A549 treated with RU486 at 1 μM for 4 hours (cell line): ENCODE measurements at places on chromosomes 11 and 22. TPM values are rescaled to one million over a fixed set of nuclear protein-coding genes. Genes with fewer than 3 reads are reported as not detected.

YPEL4 gene
- total RNA-seq = 0.32 to 0.39 TPM (median 0.34 TPM) in 5 replicates

CLMP gene
- total RNA-seq = 25.7 to 29.6 TPM (median 27.6 TPM) in 5 replicates

SOX10 gene
- total RNA-seq = not detected in 5 replicates

GRM5 gene
- not detected in 5 replicates for total RNA-seq

GGTLC3 gene
- not detected in 5 replicates for total RNA-seq

PKDREJ gene
- not detected in 5 replicates for total RNA-seq

LRRN4CL gene
- total RNA-seq = 0.07 to 0.13 TPM (median 0.13 TPM) in 3 of 5 replicates, not detected in the others

SAA2 gene
- not detected in 5 replicates for total RNA-seq

SMTNL1 gene
- not detected in 5 replicates for total RNA-seq

KCNQ1OT1 gene
- total RNA-seq = 0.01 to 0.06 TPM (median 0.04 TPM) in 5 replicates

KRTAP5-1 gene
- total RNA-seq = not detected in 5 replicates

FAM111A gene
- total RNA-seq = 7.8 to 10.4 TPM (median 9.0 TPM) in 5 replicates

RBMXL2 gene
- total RNA-seq = not detected in 5 replicates

ALDH3B1 gene
- total RNA-seq = 112 to 141 TPM (median 115 TPM) in 5 replicates
